ENCODE measurements at places on chromosomes 12 and 14.

GRCh38 chr12:130606231-130606630 is 109.9 kb downstream of the RIMBP2 start:
- no peak for DNase-seq

GRCh38 chr12:86376052-86376451 is 119.9 kb upstream of the MGAT4C start:
- no peak for DNase-seq

DNA sequence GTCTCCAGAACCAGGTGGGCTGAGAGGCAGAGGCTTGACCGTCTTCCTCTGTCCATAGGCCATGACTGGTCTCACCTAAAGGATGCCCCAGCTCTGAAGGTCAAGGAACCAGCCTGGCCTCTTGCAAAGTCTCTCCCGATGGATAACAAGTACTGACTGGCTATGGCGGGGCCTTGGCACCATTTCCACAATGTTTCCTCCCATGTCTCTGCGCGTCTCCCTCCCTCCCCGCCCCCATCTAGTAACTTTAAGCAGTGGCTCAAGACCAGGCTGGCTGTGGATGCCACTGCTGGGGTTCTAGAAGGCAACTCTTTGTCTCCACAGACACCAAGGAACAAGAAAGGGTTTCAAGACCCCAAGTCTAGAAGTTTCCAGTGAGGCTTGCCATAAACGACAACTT is 275.5 kb downstream of the DPF3 start:
- DNase-seq, result no peak

DNA sequence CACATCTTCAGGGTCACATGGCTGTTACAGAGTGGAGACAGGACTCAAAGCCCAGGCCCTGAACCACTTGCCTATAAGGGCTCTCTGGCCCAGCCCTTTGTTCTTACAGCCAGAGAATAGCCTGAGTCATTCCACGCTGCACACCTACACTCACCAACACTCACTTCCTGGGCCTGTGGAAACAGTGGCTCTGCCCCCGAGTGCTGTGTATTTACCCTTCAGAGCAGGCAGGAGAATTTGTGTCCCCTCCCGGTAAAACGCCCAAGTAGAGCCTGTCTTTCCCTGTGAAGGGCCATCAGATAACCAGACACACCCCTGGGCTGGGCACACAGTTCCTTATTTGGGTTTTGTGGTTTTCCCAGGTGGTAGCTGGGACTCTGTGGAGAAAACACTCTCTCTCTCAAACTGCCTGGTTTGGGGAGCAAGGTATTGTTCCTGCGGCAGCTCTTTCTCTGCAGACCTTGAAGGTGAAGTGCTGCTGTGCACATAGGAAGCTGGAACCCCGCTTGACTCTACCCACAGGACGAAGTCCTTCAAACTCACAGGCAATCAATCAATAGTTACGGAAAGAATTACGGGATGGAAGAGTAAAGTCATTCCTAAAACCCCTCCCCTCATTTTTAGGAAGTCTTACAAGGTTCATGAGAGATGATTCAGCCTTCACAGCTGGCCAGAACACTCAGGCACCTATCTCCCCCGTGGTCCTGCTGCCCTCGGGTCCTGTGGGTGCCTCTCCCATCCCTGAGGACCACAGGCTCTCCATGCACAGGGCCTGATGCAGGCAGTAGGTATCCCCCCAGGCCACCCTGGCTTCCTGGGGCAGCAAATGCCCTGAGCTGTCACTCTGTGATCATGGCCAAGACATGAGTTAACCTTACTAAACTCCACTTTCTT is 20.3 kb downstream of the FIGNL2 start:
- DNase-seq, result no peak

GRCh38 chr12:15423629-15424028 is 101.3 kb downstream of the PTPRO start:
- DNase-seq, result no peak

DNA sequence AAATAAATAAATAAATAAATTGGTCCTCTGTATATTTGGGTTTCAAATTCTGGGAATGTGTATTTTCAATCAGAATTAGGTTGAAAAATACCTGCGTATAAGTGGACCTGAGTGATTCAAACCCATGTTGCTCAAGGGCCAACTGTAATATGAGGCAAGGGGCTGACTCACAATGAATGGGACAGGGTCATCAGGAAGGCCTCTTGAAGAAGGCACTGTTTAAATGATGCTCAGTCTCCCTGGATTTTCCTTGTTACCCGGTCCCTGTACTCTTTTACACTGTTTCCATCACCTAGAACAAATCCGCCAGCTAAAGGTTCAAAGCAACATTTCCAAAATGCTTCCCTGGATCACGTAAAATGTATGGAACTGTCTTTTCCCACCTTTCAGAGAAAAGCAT is 3.8 kb downstream of the PSMB5 start:
- no peak for DNase-seq

GRCh38 chr14:34710744-34711143 is 3.6 kb downstream of the CFL2 start:
- no peak for DNase-seq

GRCh38 chr12:105677672-105678071 is 347.2 kb downstream of the C12orf75 start:
- DNase-seq, result no peak

GRCh38 chr12:25502118-25502517 is 51.0 kb downstream of the LMNTD1 start:
- DNase-seq, result no peak

DNA sequence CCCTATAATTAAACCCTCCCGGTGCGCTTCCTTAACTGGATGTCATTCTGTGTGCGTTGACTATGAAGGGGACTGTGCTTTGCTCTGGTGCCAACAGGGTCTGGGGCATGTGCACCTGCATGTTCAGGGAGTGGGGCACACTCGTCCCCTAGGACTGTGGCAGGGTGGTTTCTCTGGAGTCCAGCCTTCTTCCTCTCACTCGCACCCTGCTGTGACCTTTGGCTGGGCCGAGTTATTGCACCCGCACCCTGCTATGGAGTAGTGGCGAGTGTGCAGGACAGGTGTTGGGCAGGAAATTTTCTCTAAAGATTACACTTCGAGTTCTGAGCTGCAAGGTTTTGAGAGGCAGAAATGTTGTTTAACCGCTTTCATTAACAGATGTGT is 138.9 kb downstream of the PLXNC1 start:
- no peak for DNase-seq

DNA sequence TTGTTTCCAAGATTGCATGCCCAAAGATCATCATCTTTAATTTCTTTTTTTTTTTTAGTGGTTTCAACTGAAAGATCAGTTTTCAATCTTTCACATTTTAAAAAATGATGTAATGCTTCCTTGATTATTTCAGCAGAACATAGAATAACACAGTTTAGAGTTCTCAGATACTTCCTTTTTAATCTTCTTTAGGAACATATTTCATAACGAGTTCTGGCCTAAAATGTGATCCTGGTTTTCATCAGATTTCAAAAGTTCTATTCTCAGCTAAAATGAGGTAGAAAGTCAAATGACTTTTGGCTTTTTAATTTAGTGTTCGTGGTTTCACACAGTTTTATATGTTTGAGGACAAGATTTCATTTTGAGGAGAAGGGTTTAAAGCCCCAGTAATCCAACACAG is 40.0 kb upstream of the NR1H4 start:
- no peak for DNase-seq

GRCh38 chr14:71418532-71419245 is 511.4 kb downstream of the PCNX1 start:
- DNase-seq, result no peak

- peak; percentile 53 for DNase-seq
Measured at GRCh38 chr12:49296034-49296835, 1.3 kb downstream of the PRPH start.

GRCh38 chr12:76666290-76666835 is 97.6 kb upstream of the ZDHHC17 start:
- DNase-seq, result no peak

DNA sequence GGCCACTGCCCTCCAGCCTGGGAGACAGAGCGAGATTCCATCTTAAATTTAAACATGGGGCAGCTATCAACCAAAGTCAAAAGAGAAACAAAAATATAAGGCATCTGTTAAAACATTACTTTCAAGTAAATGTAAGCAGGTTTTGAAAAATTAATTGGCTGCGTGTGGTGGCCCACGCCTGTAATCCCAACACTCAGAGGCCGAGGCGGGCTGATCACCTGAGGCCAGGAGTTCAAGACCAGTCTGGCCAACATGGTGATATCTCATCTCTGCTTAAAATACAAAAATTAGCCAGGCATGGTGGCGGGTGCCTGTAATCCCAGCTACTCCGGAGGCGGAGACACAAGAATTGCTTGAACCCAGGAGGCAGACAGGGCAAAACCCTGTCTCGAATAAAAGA is 82.7 kb downstream of the PLEKHA5 start:
- DNase-seq, result no peak

- no peak for DNase-seq
Measured at GRCh38 chr12:879641-880040, 69.9 kb downstream of the RAD52 start.

DNA sequence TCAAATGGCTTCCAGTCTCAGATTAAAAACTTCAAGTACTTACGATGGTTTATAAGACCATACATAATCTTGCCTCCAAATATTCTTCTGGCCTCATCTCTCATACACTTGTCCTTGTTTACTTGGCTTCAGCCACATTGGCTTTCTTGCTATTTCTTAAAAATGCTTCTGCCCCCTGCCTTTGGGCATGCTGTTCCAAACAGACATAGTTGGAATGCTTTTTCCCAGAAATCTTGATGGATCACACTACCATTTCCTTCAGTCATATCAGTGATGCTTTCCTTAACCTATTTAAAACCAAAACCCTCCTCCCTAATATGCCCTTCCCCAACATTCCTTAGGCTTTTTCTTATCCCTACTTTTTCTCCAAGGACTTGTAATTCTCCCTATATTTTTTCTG is 74.4 kb upstream of the PAWR start:
- no peak for DNase-seq

DNA sequence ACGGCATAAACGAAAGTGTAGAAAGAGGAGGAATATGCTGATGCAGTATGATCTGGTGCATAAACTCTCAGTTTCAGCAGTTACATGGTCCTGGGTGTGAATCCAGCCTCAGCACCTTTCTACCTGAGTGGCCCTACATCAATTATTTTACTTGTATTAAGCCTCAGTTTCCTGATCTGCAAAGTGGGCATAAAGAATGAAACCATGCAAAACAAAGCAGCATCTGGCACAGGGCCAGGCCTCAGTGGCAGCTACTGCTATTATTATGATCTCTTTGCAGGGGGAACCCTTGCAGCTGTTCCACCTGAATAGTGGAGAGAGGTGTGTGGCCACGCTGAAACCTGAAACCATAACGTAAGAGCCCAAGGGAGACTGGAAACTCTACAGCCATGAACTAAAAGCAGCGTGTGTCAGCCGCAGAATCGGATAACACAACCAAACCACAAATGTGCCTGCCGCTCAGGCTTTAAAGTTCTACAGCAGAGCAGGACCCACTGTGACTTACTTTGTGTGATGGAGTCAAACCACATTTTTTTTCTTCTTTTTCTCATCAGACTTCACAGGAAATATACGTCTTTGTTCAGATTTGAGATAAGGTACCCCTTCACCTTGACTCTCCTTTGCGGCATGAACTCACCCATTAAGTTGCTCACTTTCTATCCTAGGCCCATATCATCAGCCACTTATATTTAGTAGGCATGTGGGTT is 29.2 kb upstream of the FOS start:
- peak; percentile 65 for DNase-seq

DNA sequence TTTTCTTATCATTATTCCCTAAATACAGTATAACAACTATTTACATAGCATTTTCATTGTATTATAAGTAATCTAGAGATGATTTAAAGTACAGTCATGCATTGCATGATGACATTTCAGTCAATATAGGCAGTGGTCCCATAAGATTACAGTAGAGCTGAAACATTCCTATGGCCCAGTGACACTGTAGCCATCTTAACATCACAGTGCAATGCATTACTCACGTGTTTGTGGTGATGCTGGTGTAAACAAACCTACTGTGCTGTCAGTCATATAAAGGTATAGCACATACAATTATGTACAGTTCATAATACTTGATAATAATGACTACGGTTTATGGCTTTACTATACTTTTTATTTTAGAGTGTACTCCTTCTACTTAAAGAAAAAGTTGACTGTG is 13.3 kb downstream of the LLPH start:
- DNase-seq, result no peak

GRCh38 chr14:90620568-90621077 is 195.6 kb downstream of the TTC7B start:
- DNase-seq, result no peak

DNA sequence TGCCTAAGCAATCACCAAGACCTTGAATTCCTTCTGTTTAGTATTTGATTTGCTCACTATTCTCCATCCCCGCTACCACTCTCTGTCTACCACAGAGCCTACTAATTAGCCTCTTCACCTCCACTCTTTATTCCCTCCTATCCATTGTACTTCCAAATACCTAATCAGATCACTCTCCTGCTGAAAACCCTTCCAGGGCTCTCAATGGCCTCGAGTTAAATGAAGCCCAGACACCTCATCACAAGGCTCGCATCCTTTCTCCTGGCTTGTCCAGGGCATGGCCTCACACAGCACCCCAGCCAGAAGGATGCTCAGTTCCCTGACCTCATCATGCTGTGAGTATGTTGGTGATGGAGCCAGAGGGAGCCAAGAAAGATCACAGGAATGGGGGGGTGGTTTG is 71.4 kb upstream of the PRMT8 start:
- no peak for DNase-seq

- no peak for DNase-seq
Measured at GRCh38 chr14:104392001-104392395, 187.6 kb upstream of the C14orf180 start.

GRCh38 chr12:96170328-96170727 is 23.8 kb upstream of the ELK3 start:
- no peak for DNase-seq

GRCh38 chr14:95500772-95501401 is 15.6 kb downstream of the SYNE3 start:
- no peak for DNase-seq

All from body of pancreas (tissue), 4 donors.